GM12864 (cell line): ENCODE measurements at places on chromosomes 6 and 20.

GRCh38 chr6:105424175-105424783 is 21.4 kb upstream of the PREP start:
- no peak for DNase-seq

DNA sequence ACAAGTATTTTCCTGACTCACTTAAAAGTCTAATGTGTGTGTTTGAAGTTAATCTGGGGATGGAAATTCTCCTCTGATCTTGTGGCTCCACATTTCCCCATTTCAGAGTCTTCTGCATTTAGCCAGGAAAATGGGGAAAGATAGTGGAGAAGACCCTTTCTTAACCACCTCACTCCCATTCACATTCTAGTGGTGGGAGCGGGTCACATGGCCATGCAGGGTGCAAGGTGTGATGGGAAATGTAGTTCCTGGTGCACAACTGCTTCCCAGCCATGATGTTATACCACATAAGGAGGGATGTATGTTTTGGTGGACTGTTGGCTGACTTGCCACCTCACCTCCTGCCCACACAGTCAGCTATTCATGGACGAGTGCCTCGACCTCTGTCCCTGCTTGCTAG is 61.8 kb downstream of the BANF2 start:
- no peak for DNase-seq

DNA sequence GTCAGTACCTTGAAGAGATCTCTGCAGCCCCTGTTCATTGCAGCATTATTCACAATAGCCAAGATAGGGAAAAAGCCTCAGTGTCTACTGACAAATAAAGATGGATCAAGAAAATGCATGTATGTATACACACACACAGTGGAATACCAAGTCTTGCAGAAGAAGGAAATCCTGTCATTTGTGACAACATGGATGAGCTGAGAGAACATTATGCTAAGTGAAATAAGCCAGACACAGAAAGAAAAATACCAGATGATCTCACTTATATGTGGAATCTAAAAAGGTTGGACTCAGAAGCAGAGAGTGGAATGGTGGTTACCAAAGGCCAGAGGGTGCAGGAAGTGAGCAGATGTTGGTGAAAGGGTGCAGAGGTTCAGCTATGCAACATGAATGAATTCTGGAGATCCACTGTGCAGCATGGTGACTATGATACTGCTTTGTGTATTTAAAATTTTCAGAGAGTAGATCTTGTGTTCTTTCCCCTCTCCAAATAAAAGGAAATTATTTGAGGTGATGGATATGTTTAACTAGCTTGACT is 11.0 kb upstream of the SLC22A1 start:
- no peak for DNase-seq

DNA sequence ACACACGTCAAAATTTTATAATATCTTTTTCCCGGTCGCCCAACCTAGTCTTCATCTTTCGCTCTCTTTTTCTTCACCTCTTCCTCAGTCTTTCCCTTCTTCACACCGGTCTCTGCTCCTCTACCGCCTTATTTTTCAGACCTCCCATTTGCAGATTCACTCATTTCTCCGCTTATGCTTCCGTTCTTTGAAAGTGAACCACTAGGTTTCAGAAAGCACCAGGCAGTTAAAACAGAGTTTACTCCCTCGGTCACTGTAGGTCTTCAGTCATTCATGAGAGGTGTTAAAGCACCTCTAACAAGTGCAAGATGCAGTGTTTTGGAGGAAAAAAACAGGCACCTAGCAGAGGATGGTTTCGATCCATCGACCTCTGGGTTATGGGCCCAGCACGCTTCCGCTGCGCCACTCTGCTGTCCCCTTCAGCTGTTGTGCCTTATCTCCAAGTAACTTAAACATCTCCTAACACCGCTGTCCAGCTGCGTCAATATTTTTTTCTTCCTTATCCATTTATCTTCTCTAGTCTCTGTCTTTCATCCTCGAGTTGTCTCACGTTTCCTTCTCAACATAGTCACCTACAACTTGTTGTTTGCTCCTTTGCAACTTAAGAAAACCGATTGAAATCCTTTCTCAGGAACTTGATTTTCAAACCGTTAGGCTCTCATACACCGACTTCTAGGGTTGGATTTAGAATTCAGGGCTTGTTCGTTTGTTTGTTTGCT is 119.7 kb upstream of the ZNF184 start:
- DNase-seq = peak; percentile 91

GRCh38 chr6:35602133-35602946 is 86.4 kb downstream of the FKBP5 start:
- DNase-seq = no peak

GRCh38 chr6:8539453-8539852 is 104.1 kb upstream of the SLC35B3 start:
- DNase-seq = no peak

DNA sequence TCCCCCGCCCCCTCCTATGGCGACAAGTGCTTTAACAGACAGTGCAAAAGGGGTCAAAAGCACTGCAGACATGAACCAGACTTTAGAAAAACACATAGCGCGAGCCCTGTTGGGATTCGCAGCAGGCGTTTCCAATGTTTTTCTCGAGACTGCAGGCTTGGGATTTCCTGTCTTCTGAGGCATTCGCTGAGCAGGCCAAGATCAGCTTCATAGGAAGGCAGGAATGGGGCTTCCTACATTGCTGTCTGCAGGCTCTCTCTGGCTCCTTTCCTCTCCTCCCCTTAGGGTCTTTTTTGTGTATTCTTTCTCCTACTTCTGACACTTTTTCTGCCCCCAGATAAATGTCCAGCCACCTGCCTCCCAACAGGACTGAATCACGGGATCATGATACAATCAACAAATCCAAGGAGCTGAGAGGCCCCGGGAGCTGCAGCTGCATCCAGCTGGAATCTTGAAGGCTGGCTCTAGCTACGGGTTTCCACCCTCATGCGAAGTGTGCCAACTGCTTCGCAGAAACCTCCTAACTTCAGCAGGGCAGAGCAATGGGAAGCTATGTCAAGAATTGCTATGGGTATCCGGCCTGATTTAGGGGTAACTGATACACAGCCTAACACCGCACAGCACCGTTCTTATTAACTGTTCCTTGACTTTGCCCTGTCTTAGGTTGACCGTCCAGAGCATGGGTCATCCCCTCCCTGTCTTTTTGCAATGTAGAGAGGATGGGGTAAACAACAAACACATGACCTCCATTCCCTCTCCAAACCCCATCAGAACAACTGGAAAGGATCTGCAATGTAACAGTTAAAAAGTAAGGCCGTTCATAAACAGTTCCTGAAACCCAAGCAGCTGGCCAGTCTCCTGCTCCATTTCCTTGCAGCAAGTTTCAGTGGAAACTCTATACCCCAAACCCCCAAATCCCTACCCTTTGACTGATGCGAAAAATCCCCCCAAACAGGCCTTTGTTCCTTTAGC is 31.5 kb downstream of the SNX5 start:
- DNase-seq = no peak

DNA sequence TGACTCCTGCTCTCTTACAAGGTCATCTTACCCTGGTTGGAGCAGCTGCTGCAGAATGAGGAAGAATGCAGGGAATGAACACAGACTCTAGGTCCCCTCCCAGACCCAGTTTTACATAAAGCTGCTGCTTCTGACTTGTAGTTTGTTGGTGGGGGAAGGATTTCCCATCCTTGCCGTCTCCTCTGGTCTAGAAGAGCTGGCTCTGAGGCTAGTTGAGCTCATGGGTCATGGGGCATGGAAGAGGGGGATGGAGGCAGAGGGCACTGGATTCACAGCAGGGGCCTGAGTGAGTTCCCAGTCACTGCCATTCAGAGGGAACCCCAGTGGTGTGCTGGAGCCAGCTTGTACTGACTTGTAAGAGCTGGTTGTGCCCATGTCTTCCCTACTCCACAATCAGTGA is 9.2 kb upstream of the GUCA1A start:
- no peak for DNase-seq

DNA sequence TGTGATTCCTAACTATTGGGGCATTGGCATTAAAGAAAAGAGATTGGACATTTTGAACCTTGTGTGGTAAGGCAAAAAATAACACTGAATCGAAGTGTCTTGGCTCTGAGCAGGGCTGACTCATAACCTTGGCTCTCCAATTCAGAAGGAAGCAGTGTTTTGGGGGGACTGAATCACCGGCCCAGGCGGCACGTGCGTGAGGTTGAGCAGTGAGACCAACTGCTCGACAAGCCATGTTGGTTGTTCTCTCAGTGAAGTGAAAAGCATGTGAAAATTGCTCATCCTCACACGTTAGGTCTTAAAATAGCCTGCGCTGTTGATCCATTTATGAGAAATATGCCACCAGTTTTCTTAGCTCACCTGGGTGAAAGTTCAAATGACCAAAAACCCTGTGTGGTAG is 137.8 kb upstream of the SPACA1 start:
- DNase-seq = no peak

- no peak for DNase-seq
Observed at GRCh38 chr20:61874421-61875068, 191.1 kb downstream of the TAF4 start.

DNA sequence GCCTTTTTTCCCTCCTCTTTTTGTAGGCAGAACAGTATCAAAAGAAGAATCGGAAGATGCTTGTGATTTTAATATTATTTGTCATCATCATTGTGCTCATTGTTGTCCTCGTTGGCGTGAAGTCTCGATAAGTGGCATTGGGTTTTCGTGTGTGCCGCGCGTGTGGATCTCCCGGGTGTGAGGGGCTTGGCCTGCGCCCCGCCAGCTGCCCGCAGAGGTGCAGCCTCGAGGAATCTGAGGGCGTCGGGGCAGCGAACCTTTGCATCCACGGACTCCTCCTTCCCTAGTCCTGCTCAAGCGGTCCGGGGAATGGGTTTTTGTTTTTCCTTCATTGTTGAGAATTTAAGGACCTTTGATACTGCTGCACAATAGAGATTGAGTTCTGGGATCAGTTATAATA is 16.4 kb upstream of the NPEPL1 start:
- DNase-seq = no peak

- no peak for DNase-seq
Observed at GRCh38 chr6:114995526-114995925, 652.7 kb upstream of the HS3ST5 start.

DNA sequence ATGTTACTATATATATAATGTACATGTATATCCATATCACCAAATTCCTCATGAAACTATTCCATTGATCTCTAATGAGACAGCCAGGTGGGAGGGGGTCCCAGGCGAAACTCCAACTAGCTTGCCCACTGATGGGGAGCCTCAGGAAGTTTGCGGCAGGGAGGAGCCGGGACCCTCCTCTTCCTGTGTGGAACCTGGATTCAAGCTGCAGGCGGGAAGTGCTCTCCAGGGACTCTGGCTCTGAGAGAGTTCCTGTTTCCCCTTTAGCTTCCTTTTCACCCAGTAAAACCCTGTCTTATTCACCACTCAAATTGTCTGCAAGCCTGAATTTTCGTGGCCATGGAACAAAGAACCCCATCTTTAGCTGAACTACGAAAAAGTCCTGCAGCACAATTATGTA is 152.2 kb downstream of the OPN5 start:
- DNase-seq = no peak

GRCh38 chr6:12403947-12404647 is 113.9 kb downstream of the EDN1 start:
- DNase-seq = no peak

DNA sequence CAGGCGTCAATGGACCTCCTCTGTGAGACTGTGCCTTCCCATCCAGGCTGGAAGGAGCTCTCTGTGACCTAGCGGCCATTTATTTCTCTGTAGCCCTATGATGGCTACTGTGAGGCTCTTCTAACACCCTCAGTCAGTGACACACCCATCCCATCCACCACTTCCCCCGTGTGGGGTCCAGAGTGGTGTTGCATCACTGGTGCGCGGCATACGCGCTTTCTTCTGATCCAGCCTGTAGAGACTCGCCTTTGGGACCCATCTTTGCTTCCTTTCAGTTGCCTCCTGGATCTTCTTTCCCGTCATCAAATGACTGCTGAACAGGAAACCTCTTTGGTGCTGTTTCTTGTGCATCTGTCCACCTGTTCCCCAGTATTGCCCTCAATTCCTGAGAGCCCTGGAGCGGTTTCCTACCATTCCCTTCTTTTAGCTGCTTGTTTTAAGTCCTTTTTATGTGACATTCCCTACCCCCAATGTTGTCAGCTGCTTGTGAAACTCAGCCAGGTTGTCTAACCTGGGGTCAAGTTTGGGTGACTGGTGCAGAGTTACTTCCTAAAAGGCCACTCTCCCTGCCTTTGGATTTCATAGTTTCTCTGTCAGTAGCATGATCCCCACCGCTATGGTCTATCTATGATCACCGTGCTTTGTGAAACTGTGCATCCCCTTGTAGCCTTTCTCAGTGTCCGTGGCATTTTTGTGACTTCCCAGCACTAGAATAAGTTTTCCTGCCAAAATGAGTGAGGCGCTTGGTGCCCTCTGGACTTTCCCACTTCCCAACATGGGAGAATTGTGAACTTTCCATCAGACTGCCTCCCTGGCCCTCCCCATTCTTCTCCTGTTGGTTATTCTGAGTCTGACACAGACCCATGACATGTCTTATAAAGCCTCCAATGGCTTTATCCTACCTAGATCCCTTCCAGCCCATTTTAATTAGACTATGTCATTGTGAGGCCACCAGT is 5.7 kb downstream of the PRR3 start:
- DNase-seq = no peak

DNA sequence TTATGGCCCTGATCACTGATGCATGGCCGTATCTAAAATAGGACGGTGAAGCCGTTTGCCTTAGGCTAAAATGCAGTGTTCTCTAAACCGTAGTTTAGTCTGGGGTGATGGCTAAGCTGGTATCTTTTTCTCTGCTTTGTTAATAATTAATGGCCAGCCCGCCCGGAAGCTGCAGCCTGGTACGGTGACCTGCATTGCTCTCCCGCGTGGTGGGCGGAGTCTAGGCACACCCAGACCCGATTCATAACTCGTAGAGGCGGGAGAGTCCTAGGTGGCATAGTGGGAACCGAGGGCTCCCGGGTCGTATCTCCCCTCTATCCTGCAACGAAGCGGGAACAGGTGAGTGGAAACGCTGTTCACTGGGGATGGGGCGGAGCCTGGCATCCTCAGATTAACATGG is 5.5 kb downstream of the CDH4 start:
- no peak for DNase-seq

GRCh38 chr6:72182337-72183246 is 296.2 kb downstream of the RIMS1 start:
- DNase-seq = no peak

- no peak for DNase-seq
Observed at GRCh38 chr6:44512868-44513741, 125.6 kb downstream of the CDC5L start.

GRCh38 chr6:81636930-81637568 is 115.4 kb downstream of the TENT5A start:
- DNase-seq = no peak

DNA sequence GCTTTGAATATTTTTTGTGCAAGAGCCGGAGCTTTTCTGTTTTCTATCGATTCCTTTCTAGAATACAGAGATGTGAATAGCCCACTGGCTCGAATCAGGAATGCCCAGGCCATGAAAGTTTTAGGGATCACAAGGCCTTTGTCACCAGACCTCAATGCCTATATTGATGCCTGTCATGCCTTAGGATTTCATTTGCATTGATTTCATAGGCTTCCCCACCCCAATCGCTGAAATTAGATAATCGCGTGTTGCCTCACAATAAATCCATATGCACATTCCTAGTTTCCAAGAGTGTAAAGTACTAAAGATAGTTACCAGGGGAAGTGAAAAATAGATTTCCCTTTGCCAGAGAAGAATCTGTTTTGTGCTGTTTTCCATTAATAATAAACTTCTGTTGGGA is 150.8 kb downstream of the SASH1 start:
- DNase-seq = no peak
